ENCODE measurements at places on chromosomes 16 and 17.

- DNase-seq = no peak
Observed at GRCh38 chr17:39996800-39997199, 16.2 kb downstream of the PSMD3 start.

DNA sequence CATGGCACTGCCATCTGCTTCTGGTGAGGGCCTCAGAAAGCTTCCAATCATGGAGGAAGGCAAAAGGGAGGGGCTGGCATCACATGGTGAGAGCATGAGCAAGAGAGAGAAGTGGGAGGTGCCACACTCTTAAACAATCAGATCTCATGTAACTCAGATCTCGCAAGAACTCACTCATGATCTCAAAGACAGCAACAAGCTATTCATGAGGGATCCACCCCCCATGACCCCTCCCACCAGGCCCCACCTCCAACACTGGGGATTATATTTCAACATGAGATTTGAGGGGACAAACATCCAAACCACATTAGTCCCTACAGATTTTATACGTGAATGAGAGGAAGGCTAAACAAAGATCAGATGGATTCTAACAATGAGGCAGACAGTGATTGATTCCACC, 8.9 kb upstream of the TMEM132E start:
- no peak for DNase-seq

- no peak for DNase-seq
Observed at GRCh38 chr17:14859542-14859941, 405.6 kb downstream of the PMP22 start.

- DNase-seq = peak; percentile 46
Observed at GRCh38 chr17:81396722-81397313, 1.6 kb downstream of the BAHCC1 start.

GRCh38 chr17:19678581-19679453, 30.3 kb downstream of the ALDH3A2 start:
- no peak for DNase-seq

GRCh38 chr16:50381679-50382440, 13.1 kb upstream of the BRD7 start:
- no peak for DNase-seq

DNA sequence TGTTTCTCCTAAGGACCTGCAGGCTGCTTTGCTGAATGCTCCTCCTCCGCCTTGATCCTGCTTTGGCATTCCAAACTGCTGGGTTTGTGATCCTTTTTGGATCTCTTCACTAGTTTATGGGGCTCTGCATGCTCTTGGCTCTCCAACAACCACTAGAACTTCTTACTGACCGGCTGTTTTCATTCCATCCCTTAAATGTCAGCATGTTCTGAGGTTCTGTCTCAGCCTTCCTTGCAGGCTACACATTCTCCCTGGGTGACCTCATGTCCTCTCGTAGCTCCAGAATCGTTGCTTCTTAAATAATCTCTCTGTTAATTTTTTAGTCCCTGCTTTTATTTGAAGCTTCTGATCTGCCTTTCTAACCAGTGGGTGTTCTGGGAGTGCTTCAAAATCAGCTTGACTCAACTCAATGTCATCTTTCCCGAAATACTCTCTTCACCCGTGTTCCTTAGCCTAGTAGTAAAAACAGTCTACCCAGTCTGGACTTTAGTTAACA, 119.0 kb upstream of the HS3ST2 start:
- DNase-seq = no peak

DNA sequence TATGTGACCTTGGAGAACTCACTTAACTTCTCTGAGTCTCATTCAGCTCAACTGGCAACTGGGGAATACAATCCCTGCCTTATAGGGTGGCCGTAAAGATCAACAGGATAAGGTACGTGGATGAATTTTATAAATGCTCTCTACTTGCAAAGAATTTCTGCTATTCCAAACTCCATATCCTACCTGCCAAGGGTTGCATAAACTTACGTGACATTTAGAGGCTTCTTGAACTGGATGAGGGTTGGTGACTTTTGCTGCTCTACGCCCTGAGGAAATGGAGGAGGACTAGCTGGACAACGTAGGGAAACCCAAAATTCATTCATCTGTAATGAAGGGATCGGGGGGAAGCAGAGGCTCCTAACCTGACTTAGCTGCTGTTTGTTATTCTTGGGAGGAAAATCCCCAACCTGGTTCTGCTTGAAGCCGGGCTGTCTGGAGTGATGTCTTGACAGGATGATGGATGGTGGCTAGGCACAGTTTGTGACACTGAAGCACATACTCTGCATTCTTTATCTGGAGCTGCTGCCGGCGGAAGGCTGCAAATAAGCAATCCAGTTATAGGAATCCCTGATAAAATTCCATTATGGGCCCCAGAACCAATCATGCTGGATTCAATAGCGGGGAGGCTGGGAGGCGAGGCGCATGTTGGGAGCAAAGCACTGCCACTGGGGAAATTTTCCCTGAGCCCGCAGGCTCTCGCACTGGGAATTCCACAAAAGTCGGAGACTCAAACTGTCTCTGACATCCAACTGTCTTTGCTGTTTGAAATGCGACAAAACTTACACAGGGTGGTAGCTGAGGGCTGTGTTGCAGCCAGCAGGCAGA, 94.7 kb upstream of the SDK2 start:
- no peak for DNase-seq

- DNase-seq = no peak
Observed at GRCh38 chr17:61321344-61321743, 78.3 kb upstream of the TBX2 start.

GRCh38 chr16:52528393-52529065, 18.4 kb downstream of the TOX3 start:
- no peak for DNase-seq

GRCh38 chr17:34797720-34798119, 163.5 kb downstream of the CCT6B start:
- no peak for DNase-seq

DNA sequence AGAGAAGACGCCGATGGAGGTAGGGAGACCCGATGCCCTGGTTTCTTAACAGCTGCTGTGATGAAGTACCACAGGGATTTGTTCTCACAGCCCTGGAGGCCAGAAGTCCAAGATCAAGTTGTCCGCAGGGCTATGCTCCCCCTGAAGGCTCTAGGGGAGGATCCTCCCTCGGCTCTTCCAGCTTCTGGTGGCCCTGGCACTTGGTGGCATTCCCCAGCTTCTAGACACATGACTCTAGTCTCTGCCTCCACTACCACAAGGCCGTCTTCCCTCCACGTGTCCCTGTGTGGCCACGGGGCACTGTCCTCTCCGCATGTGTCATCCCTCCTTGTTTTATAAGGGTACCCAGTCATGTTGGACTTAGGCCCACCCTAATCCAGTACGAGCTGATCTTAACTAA, 375.2 kb downstream of the SLC39A11 start:
- no peak for DNase-seq

DNA sequence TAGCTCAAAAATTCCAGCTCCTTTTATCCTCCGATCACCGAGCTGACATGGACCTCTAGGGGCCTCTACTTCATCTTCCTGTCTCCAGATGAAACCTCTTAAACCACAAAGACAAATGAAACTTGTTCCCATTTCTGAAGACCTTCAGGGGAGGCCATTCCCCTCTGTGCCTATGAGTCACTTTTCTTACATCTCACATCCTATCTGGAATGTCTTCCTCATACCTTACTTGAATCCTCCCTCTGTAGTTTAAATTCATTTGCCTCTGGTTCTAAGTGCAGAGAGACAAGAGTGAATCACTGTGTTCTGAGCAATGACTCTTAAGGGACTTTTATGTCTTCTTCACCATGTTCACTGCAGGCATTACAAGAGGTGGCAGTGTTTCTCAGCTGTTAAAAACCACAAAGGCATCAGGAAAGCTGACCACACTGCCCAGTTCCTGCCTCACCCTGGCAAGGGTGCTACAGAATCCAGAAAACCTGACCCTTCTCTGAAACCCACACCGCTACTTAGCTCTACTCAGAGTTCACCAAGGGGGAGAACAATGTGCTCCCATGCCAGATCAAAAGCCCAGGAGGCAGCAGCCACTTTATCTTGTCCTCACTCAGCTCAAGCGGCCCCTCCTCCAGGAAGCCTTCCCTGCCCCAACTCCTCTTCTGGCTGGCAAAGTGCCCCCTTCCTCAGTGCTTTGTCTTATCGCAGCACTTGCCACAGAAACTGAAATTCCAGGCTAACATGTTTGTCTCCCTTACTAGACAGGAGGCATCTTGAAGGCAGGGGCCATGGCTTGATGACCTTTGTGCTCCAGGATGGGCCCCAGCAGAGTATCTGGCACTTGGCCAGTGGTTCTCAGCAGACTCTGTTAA, 6.4 kb downstream of the CUEDC1 start:
- no peak for DNase-seq

DNA sequence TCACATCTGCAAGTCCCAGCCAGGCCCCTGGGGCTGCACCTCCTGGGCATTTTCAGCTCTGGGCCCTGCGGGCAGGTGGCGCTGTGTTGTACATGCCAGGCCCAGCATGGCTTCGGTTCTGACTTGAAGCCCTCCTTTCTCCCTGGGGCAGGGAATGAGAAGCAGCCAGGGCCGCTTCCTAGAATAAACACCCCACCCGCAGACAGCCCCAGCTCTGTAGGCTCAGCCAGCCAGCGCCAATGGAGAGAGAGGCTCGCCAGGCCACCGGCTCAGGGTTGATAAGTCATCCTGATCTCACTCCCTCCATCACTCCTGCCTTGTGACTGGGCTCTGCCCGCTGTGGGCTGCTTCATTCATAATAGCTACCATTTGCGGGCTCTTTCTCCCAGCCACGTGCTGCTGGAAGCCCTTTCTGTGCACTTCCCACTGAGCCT, 6.0 kb upstream of the GLIS2 start:
- no peak for DNase-seq

- no peak for DNase-seq
Observed at GRCh38 chr17:32875230-32875917, 1.6 kb downstream of the MYO1D start.

DNA sequence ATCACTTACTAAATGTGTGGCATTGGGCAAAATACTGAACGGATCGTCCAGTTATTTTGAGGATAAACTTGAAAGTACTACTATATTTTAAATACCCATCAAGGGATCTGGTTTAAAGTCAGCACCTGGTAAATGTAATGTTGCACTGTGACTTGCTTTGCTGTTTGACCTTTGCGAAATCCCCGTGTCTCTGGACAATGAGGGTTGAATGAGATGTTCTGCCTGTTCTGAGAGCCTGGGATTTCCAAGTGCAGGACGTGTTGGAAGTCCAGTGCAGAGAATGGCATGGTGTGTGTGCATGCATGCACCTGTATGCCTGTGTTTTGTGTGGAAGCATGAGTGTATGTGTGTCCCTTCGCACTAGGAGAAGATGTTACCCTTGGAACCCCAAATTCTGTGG, 106.6 kb downstream of the N4BP1 start:
- no peak for DNase-seq

- DNase-seq = no peak
Observed at GRCh38 chr17:43860927-43861622, 14.1 kb downstream of the CD300LG start.

DNA sequence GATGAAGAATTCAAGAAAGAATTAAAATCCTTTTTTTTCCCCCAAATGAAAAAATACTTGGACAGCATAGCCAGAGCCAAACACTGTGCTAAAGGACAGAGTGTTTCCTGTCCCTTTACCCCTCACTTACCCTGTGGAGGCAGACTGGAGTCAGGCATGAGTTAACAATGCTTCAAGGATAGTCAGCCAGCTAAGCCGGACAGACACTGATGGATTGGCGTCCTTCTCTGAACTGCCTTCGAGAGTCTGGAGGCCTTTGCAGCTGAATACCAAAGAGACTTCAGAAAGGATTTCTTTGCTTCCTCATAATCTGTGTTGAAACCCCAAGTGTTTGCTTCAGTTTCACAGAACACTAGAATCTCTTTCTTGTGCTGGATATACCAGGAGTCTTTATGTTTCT, 4.6 kb downstream of the METTL9 start:
- no peak for DNase-seq

GRCh38 chr17:59011975-59012374, 94.7 kb downstream of the TRIM37 start:
- DNase-seq = no peak

- DNase-seq = no peak
Observed at GRCh38 chr16:69201787-69202186, 14.8 kb downstream of the SNTB2 start.

GRCh38 chr17:48529683-48530009, 1.2 kb downstream of the HOXB1 start:
- no peak for DNase-seq

GRCh38 chr17:46819906-46820351, 1.4 kb upstream of the WNT3 start:
- DNase-seq = no peak

GRCh38 chr16:15865742-15866141, 8.9 kb upstream of the MYH11 start:
- no peak for DNase-seq

- DNase-seq = no peak
Observed at GRCh38 chr17:69499318-69499717, 84.8 kb downstream of the MAP2K6 start.

- DNase-seq = no peak
Observed at GRCh38 chr17:82899941-82900340, 60.1 kb upstream of the ZNF750 start.

DNA sequence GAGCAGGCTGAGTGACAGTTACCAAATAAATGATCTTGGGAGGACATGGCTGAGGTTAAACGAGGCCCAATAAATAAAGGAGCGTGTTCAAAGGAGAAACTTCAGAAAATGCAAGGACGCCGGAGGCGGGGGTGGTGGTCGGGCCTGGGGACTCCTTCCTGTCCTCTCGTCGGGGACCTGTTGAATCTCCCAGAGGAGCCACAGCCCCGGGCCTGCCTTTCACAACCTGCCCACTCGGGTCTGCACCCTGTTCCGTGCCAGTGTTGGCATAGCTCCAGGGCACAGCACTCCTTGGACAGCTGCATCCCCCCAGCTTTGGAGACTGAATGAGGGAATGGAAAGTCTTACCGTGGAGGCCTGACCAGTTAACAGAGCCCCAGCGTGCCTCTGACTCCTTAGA, 8.1 kb upstream of the TBX4 start:
- DNase-seq = no peak

GRCh38 chr17:27544350-27545131, 86.4 kb upstream of the LGALS9 start:
- no peak for DNase-seq

- DNase-seq = no peak
Observed at GRCh38 chr16:85891776-85892166, 7.2 kb upstream of the IRF8 start.

- no peak for DNase-seq
Observed at GRCh38 chr16:78903843-78904242, 696.7 kb downstream of the MAF start.

DNA sequence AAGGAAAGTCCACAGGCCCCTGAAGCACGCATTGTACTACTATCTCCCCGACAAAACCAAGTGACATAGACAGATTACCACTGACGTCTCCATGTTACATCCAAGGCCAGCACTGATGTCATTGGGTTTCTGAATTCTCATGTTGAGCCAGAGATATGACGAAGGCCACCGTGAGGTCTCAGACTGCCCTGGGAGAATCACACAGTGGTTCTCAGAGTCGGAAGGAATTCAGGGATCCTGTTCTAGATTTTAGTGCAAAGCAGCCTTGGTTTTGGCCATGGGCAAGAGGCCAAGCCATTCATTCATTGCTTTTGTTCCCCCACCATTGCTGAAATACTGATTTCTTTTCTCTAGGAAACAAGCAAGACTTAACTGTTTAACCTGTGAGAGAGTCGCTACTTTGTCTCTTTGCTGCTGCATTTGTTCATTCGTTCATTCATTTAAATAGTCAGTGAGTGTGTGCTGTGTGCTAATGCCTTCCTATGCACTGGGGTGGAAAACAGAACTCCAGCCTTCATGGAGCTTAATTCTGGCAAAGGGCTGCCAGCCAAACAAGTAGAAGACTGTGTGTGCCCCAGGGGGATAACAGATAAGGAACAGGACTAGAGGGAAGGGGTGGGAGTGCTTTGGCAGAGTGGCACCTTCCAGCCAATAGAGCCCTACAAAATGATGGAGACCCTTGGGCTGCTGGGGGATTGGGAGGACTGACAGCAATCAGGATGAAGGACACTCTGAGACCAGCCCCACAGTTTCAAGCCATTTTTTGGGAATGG, 222.3 kb downstream of the MSI2 start:
- DNase-seq = no peak
